ENCODE measurements at places on chromosomes 16 and 17. TPM values are rescaled to one million over a fixed set of nuclear protein-coding genes. Genes with fewer than 3 reads are reported as not detected.
A peak's percentile ranks its signal among the peaks of the same experiment; 100 is the strongest.

DNA sequence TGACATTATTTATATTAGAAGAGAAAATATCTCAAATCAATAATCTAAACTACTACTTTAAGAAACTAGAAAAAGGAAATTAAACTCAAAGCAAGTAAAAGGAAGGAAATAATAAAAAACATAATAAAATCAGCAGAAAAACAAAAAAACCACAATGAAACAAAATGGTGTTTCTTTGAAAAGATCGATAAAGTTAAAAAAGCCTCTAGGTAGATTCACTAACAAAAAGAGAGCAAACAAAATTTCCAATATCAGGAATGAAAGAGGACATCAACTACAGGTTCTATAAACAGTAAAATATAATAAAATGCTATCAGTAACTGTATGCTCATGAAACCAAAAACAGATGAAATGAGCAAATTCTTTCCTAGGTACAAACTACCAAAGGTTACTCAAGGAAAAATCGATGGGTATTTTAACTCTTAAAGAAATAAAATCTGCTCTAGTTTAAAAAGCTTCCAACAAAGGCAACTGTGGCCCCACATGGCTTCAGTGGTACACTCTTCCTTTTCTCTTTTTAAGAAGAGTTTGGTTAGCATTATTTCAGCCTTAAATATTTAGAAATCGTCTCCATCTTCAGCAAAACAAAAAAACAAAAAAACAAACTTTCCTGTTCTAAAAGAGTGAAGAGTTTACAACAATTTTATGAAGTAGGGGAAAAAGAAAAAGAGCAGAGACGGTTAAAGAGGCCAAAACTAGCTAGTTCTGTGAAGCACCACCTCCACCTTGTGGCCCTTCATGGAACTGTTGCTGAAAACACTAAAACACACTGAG, 102.2 kb downstream of the TRIM37 start:
- no peaks in the 10 kb centered on the region for H3K27me3 ChIP-seq
- H3K36me3 ChIP-seq = peaks cover 9% of the 10 kb centered on the region
- peak; percentile 43 for DNase-seq
- H3K27ac ChIP-seq = peak overlapping the region; percentile 84

DNA sequence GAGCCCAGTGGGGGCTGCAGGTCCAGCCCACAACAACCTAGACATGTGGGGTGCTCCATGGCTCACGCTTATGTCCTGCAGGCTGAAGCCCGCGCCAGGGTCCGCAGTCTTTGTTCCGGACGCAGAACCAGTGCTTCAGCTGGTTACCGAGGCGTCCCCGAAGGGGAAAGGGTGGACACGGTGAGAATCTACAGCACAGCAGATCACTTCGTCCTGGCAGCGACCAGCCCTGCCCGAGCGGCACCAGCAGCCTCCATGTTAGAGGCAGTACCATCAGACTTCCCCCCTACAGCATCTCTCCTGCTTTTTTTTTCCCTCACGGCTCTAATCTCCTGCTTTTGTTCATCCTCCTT, 1736.4 kb downstream of the TP53TG3F start:
- H3K4me1 ChIP-seq = no peaks in the 10 kb centered on the region
- H3K27ac ChIP-seq = no peak overlapping the region
- H3K36me3 ChIP-seq = no peaks in the 10 kb centered on the region
- H3K4me3 ChIP-seq = no peak overlapping the region
- no peaks in the 10 kb centered on the region for H3K27me3 ChIP-seq

GRCh38 chr17:32487473-32488176, 832 bp downstream of the CDK5R1 start:
- peak; percentile 43 for DNase-seq
- peaks cover 32% of the 10 kb centered on the region for H3K36me3 ChIP-seq
- H3K4me1 ChIP-seq = peaks cover 56% of the 10 kb centered on the region
- no peaks in the 10 kb centered on the region for H3K27me3 ChIP-seq
- peak overlapping the region; percentile 91 for H3K4me3 ChIP-seq

- peaks cover 2% of the 10 kb centered on the region for H3K36me3 ChIP-seq
- peaks cover 58% of the 10 kb centered on the region for H3K4me1 ChIP-seq
- H3K27me3 ChIP-seq = no peaks in the 10 kb centered on the region
These were observed 15.9 kb downstream of the GRB7 start for GRCh38 chr17:39753514-39754160.

DNA sequence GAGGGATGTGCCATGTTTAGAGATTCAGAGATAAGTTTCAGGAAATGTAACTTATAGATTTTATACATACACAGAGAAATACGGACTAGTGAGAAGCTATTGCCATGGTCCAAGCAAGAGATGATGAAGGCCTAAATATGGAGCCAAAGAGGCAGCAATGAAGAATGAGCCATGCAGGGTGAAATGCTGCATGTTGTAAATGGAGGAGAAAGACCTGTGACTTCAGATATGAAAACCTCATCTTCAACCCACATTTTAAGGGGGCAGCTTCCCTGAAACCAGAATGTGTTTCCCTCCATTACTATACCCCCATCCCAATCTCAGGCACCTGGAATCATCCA, 2.9 kb downstream of the CCL2 start:
- H3K4me3 ChIP-seq = no peak overlapping the region
- peaks cover 6% of the 10 kb centered on the region for H3K4me1 ChIP-seq
- no peak overlapping the region for H3K27ac ChIP-seq
- no peak for DNase-seq

Gene CRHR1
- not detected for total RNA-seq

Gene LRRC36
- total RNA-seq = 0.82 TPM
